Kidney (tissue), 22 donors: ENCODE measurements at places on chromosomes 12 and 14. TPM values are rescaled to one million over a fixed set of nuclear protein-coding genes. Genes with fewer than 3 reads are reported as not detected.
A peak's percentile ranks its signal among the peaks of the same experiment; 100 is the strongest.

DNA sequence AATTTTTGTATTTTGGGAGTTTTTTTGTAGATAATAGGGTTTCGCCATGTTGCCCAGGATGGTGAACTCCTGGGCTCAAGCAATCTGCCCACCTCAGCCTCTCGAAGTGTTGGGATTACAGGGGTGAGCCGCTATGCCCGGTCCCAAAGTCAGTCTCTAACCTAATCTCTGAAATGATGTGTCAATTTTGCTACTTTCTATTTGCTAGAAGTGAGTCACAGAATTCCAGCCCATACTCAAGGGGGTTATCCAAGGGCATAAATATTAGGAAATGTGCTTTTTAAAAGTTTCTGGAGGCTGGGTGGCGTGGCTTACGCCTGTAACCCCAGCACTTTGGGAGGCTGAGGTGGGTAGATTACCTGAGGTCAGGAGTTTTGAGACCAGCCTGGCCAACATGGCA lies 40.5 kb downstream of the RESF1 start:
- DNase-seq: no peak

GRCh38 chr14:45790293-45790692 lies 537.3 kb upstream of the MIS18BP1 start:
- no peak for DNase-seq

C12orf54 gene
- polyA plus RNA-seq: not detected

GRCh38 chr12:49894751-49895148 lies 8.9 kb downstream of the FAIM2 start:
- peak; percentile 47 for DNase-seq

DNA sequence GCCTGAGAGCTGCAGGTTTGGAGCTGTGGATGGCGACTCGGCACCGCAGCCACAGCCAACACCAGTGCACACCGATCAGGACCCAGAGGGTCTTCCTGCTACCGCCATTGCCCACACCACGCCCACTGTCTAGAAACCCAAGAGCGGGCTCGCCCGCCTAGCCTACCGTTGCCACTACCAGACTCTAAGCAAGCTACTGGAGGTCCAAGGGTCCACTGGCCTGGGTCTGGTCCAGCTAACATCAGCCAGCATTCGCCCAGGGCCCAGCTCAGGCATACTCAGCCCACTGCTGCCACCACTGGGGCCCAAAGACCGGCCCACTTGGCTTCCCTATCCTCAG lies 30.5 kb upstream of the MON2 start:
- no peak for DNase-seq

DNA sequence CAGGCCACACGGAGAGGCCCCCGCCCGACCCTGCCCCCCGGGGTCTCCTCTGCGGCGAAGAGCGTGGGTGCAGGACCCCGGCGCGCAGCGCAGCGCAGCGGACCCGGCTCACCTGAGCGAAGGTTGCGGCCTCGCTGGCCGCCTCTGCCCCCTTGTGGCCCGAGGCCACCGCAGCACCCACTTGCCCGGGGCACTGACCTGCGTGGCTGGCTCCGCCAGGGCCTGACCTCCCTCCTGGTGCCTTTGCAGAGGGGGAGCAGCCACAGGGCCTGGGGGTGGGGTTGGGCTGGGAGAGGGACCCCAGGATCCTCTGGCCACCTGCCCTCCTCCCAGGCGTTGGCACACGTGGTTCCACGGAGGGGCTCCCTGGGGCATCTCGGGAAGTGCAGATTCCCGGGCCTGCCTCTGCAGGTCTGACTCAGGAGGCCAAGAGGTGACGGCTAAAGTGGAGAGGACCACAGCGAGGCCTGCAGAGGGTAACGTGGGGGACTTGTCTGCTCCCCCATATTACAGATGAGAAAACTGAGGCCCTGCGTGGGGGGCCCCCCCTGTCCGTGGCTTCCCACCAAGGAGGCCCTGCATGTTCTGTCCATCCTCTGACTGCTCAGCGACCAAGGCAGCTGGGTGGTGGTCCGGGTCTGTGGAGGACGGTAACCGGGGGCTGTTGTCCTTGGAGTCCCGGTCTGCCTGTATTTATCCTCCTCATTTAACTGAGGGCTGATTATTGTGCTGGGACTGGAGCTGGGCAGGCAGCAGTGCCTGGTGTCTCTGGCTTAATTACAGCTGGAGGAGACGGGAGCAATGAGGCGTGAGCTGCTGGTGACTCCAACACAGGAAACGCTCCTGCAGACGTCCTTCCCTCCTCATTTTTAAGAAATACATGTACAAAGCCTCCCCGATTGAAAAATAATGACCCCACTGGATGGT lies 67.9 kb upstream of the BEGAIN start:
- peak; percentile 73 for DNase-seq

RERG gene
- 29.3 TPM for polyA plus RNA-seq

RNFT2 gene
- 4.3 TPM for polyA plus RNA-seq

DNA sequence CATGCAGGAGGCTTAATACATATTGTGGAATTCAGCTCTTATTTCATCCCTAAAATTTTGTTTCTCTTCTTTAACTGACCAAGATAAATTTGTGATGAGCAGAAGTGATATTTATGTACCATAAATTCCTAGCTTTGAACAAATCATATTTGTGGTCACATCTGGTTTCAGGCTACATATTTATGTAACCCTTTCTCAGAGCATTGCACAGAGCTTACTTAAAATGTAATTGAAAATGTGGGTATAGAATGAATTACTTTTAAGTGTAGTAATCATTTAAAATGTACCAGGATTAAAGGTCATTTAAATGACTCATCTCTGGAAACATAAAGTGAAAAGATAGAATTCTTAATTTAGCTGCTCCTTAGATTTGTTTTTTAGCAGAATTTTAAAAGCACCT lies 129.9 kb upstream of the FRMD6 start:
- no peak for DNase-seq

DNA sequence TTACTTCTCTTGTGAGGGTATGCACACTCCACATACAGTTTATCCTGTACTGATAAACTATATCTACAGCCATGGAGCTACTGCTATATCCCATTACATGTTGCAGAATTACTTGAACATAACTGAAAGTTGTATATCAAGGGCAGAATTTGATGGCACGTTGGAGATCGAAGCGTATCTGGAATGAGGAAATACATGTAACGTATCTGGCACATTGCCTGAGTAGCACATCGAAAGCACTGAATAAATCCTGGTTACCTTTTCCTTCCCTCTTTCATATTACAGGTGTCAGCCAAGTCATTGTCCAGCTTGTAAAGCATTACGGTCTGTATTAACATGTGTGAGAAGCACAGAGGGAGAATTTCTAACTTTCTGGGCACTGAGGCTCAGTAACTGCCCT lies 42.1 kb upstream of the LIN7A start:
- no peak for DNase-seq

DNA sequence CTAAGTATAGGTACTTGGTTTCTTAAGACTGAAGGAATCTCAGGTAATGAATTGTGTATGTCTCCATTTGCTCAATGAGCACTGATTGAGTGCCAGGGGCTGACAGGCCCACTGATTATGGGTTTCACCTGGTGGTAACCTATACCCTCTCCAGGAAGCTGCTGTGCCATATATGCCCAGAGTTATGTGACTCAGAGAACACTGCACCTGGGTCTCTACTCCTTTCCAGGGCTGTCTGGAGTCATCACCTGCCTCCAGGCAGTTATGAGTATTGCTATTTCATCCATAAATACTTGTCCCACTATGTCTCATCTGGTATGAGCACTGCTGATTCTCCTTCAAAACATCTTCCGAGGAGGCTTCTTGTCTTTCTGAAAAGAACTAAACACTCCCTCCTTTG lies 692.9 kb downstream of the BCL11B start:
- no peak for DNase-seq

DNA sequence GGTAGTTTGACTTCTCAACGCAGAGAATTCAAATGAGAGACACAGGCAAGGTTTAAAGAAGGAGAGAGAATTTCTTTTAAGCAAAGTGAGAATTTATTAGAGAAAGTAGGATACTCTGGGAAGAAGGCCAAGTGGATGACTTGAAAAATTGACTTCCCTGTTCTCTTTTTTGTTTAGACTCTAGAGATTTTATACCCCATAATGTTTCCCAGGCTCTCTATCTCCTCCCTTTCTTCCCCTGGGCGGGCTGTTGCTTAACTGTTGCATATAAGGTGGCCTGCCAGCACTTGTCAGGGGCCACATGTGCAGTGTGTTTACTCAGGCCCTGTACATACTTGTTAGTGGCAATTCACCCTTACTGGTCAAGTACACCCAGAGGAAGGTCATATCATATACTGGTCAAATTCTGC lies 403.7 kb downstream of the SLC6A15 start:
- no peak for DNase-seq

DNA sequence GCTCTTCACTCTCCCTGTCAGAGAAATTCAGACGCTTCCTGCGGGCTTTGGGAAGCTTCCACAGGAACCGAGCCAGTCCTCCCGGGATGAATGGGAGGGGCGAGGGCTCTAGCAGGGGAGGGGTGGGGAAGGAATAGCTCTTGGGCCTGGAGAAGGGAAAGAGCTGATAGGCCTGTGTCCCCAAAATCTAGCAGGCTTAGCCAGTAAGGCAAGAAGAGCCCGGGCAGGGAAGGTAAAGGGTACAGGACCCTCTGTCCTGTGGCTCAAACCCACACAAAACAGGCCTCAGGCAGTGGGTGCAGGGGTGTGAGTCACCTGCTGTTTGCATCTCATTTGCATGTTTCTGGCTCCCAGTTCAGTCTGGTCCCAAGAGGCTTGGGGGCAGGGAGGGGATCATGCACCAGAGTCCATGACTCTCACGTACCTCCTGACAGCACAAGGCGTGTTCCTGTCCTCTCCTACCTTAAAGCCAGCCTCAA lies 8.7 kb upstream of the SMUG1 start:
- no peak for DNase-seq

DNA sequence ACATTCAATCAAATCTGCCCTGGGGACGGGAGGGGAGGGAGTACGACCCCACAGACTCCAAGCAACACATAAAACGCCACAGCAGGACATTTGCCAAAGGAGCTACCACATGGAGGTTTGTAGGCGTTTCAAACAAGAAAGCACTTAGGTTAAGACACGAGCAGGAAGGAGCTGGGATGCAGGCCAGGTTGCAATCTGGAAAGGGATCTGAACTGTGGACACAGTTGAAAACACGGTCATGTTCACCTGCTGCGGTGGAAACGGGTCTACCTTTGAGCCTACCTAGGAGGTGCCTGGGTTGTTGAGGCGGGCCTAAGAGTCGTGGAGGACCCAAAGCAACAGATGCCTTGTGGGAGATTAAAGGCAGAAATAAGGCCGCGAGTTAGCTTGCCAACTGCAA lies 18.4 kb downstream of the PRKAB1 start:
- DNase-seq: no peak

GRCh38 chr14:91244501-91244901 lies at the start of gene GPR68:
GPR68 (minus strand) TSS chr14:91244704; CDS start chr14:91235050, 9,654 bp downstream.
- DNase-seq: peak; percentile 82

GRCh38 chr12:30870491-30871265 lies 55.9 kb upstream of the TSPAN11 start:
- no peak for DNase-seq

DNA sequence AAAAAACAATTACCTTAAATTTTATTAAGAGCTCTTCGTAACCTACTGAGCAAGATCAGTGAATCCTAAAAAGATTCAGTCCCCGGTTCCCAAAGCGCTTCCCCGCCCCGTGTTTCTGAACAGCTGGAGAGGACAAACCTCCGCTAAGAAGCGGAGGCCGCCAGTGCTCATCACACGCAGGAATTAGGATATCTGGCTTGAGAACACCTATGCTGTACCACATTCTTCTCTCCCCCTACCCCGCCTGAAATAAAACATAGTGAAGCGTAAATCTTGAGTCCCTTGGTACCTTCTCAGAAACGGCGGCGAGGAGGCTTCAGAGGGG lies 774 bp upstream of the WDR20 start:
- DNase-seq: no peak

GRCh38 chr14:105090493-105091053 lies 25.3 kb upstream of the GPR132 start:
- peak; percentile 83 for DNase-seq

GRCh38 chr14:54369343-54369742 lies 27.5 kb upstream of the CDKN3 start:
- no peak for DNase-seq

DNA sequence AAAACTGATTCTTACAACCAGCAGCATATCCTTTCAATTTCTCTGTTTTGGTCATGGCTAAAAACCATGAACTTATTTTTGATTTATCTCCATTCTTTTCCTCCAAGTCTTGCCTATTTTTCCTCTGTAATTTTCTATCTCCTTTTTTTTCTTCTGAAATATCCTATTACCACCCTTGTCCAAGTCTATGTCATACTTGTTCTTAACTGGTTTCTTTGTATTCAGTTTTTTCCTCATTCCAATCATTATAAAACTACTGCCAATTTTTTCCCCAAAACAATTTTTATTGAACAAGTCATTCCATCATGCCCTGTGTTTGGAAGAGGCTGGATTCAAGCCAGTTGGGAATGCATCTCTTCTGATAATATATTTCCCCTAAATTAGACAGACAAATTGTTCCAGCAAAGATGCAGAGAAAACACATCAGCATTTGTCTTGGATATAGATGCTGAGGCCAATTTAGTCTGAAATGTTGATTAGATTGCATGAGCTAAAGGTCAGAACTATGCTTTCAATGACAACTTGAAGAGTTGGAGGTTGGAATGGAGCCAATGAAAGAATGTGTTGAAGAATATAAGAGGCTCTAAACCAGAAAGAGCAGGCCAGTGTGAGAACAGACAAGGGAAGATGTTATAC lies 30.7 kb downstream of the OTOGL start:
- DNase-seq: no peak

KRT77 gene
- not detected for polyA plus RNA-seq

GRCh38 chr12:48940181-48940580 lies 14.9 kb upstream of the FKBP11 start:
- DNase-seq: no peak

GRCh38 chr14:100665511-100666032 lies 61.1 kb upstream of the DLK1 start:
- DNase-seq: no peak

DNA sequence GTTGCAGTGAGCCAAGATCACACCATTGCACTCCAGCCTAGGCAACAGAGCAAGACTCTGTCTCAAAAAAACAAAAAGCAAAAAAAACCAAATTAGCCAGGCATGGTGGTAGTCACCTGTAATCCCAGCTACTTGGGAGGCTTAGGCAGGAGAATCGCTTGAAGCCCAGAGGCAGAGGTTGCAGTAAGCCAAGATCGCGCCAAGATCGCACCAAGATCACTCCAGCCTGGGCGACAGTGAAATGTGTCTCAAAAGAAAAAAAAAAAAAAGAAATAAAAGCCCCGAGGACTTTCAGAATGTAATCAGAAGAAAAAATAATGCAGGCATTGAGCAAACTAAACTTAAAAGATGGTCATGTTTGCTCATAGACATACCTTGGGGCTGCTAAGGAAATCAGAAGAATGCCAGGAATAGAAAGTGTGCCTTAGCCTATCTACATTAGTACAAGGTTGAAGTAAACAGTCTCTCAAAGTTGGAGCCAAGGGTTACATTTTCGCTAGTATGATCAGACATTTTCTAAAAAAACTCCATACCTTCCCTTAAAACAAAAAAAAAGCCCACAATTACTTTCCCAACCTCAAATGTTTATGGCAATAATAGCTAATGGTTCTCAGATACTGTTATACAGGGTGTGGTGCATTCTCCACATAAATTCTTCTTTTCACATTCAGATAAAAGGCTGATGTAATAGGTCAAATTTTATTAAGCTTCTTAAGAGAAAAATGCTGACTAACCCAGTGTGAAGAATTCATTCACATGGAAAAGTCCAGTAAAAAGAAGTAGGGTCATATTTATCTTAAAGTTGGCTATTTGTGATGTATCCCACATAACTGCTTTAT lies 15.8 kb downstream of the DTD2 start:
- DNase-seq: no peak
